ENCODE measurements at places on chromosomes 4 and X.

DNA sequence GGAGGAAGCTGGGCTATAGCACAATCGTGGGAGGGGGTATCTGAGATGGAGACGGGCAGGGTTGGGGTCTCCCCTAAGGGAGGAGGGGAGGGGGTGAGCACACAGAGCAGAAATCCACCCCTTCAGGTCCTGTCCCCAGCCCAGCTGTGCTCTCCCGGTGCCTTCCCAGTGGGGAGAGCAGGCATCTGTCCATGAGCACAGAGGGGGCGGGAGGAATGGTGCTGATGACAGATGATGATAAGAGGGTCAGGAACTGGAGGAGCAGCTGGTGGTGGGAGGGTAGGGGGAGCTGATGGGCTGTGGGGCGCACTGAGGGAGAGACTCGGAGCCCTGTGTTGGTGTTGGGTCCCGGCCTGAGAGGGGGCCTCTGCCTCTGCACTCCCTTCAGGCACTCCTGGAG lies 8.6 kb downstream of the ATP2B3 start:
- no peak overlapping the region for H3K4me3 ChIP-seq
- H3K4me1 ChIP-seq = no peaks in the 10 kb centered on the region
- H3K27ac ChIP-seq = no peak overlapping the region
- peaks cover 70% of the 10 kb centered on the region for H3K27me3 ChIP-seq

DNA sequence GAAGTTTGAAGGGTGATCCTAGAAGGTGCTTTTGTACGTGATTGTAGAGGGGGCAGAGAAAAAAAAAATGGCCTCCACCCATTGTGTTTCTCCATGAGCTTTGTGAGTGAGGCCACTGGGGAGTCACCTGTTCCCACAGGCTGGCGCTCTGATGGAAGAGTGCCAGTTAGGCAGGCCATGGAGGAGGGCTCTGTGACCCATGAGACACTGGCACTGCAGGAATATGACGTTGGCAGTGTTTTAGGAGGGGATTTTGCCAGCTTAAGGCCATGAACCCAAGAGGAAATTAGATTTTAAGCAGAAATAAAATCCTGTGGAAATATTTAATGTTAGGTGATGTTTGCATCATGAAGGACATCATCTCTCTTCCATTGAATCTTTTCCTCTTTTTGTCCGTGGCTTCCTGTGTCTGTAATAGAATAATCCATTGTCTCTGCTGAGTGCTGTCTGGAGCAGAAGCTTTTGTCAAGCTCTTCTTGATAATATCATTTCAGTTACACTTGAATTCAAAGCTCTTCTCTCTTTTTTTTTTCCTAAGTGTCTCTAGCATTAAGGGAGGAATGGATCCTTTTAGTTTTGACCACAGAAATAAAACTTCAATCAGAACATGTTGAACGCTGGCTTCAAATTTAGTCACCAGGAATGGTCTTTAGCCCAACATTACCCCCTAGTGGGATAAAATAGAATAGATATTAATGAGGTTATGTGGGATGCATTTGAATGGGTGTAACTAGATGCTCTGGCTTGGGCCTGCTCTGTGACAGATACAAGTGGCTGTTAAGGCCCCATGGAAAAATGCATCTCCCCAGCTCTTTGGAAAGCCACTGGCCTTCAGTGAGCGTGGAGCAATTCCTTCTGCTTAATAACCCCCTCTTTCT lies 41.0 kb upstream of the UCP1 start:
- peaks cover 7% of the 10 kb centered on the region for H3K4me1 ChIP-seq
- no peak for DNase-seq
- H3K27me3 ChIP-seq = no peaks in the 10 kb centered on the region
- H3K4me3 ChIP-seq = no peak overlapping the region
- H3K36me3 ChIP-seq = no peaks in the 10 kb centered on the region

GRCh38 chr4:153988492-153989363 lies 199.8 kb upstream of the SFRP2 start:
- H3K36me3 ChIP-seq = no peaks in the 10 kb centered on the region
- H3K4me1 ChIP-seq = no peaks in the 10 kb centered on the region
- H3K4me3 ChIP-seq = no peak overlapping the region
- no peaks in the 10 kb centered on the region for H3K27me3 ChIP-seq
- DNase-seq = no peak

- H3K4me1 ChIP-seq = peaks cover 38% of the 10 kb centered on the region
- DNase-seq = no peak
- H3K27me3 ChIP-seq = no peaks in the 10 kb centered on the region
- peak overlapping the region; percentile 88 for H3K27ac ChIP-seq
These were observed 648 bp downstream of the GRK4 start for GRCh38 chr4:2963966-2964471.

- H3K27ac ChIP-seq = no peak overlapping the region
- H3K36me3 ChIP-seq = no peaks in the 10 kb centered on the region
- H3K4me1 ChIP-seq = no peaks in the 10 kb centered on the region
These were observed 54.5 kb downstream of the CHM start for GRCh38 chrX:85992811-85993229.

Data from tibial nerve (tissue), 4 donors.